ENCODE measurements at places on chromosomes 3 and 15.

- no peak for DNase-seq
Measured at GRCh38 chr15:63405159-63405558, 23.5 kb upstream of the CA12 start.

- no peak for DNase-seq
Measured at GRCh38 chr3:123984957-123985356, 7.0 kb downstream of the ROPN1 start.

DNA sequence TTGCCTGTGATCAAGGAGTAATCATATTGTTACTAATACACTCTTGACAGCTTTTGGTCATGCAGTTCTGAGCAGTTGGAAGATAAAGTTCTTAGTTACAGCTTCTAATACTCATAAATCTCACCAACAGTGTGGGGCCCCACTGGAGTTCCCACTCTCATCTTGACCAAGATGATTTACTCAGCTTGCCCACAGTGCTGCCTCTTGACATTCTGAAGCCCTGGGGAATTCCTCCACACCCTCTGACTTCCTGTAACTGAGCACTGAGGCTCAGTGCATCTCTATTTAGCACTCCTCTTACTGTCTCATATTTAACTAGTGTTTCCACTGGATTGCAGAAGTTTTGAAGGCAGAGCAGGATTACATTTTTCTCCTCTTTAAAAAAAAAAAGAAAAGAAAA, 1.9 kb upstream of the ARL6IP5 start:
- DNase-seq: peak; percentile 75

- no peak for DNase-seq
Measured at GRCh38 chr3:42174679-42175385, 83.7 kb downstream of the TRAK1 start.

GRCh38 chr3:106827515-106828213, 549.6 kb upstream of the CCDC54 start:
- DNase-seq: no peak

- DNase-seq: no peak
Measured at GRCh38 chr3:132090921-132091320, 56.1 kb upstream of the CPNE4 start.

- no peak for DNase-seq
Measured at GRCh38 chr15:84685304-84685703, 27.3 kb upstream of the NMB start.

DNA sequence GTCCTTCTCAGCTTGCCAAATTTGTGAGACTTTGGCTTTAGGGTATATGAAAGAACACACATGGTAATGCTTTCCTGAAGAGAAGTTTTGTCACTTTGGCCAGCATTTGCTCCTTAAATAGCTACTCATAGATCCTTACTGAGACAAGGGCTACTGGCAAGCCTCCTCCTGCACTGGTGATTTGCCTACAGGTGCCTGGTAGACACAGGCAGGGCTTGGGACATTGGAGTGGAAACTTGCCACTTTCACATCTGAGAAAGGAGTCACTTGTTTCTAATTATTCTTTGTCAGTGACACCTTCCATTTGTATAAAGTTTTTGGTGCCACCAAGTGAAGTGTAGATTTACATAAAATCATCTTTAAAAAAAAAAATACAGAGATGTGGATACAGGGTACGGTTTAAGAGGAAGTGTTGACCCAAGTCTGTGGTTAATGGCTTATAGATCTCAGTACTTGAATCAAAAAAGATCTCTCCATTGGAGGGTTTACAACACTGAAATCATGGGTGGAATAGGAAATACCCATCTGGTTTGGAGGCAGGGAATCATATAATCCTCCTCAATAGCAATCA, 132.8 kb upstream of the GADL1 start:
- no peak for DNase-seq

DNA sequence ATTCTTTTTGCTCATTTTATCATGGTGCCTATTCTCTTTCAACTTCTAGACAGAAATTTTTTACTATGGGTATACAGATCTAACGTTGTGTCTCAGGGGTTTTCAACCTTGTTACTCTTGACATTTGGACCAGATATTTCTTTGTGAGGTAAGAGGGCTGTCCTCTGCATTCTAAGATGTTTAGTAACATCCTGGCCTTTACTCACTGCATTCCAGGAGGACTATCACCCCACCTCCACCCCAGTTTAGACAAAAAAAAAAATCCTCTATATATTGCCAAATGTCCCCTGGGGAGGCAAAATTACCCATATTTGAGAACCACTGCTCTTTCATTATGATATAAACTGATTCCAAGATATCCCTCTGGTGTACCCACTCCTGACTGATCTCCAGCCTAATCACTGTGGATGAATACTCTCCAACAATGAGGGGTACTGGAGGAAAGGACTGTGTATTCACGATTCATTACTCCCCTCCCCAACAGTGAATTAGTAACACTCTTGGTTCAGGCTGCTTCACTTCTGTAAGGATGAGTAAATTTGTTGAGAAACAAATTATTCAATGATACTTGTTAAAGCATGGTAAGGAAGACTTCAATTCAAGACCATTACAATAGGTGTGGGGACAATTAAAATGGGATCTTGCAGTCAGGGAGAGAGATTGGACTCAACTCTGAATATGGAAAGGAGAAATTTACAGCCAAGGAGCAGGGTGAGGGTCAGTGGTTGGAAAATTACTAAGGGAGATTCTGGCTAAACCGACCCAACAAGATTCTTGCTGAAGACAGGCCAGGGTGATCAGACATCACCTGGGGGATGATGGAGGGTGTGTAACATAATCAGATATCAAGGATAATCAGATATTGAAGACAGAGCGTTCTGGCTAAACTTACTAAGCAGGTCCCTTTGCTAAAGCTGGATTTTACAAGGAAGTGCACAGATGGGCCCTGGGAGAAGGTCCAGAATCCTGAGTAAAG, 123.8 kb upstream of the DAZL start:
- DNase-seq: no peak

DNA sequence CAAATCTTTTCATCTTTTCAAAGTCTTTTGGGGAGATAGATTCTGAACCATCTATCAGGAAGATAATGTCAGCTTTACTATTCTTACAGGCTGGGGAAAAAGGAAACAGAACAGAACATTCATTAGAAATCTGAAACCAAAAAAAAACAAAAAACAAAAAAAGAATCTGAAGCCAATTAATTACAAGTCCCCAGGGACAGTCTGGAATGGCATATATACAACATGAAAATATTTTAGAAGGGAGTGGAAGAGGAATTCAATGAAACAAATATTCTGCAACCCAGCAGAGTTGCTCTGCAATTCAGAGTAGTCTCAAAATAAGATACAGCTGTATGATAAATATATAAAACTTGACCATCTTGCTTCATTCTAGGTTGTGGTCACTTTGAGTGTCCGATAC, 41.7 kb upstream of the CAPN7 start:
- no peak for DNase-seq

DNA sequence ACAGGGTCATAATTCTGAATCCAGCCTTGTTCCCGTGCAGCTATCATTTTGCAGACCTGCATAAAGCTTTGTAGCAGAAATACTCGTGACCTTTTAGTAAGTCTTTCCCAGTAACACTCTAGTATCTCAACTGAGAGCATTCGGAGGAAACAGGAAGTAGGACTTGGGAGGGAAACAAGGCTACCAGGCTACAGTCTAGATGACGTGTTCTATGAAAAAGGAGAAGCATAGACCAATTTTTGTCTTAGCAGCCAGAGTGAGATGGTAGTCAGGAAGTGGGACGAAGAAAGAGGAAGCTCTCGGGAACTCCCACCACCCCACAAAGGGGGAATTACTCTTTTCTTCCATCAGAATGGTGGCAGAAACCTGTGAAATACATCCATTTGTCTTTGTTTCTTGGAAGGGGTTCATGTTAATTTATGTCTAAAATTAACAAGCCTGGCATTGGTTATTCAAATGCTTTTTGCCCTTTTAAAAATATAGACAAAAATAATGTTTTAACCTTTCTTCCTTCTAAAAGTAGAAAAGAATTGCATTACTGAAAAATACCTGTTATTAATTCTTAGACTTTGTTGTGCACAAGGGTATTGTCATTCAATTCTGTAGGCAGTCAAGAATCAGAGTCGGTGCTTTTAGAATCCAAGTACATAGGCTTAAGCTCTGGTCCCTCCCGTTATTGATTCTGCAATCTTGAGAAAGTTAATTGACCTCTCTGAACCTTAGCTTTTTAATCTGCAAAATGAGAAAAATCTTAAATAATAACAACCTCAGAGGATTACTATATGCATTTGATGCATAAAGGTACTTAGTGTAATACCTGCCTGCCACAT, 1.6 kb upstream of the SUCNR1 start:
- DNase-seq: no peak

- no peak for DNase-seq
Measured at GRCh38 chr15:85689729-85690128, 105.0 kb downstream of the KLHL25 start.

DNA sequence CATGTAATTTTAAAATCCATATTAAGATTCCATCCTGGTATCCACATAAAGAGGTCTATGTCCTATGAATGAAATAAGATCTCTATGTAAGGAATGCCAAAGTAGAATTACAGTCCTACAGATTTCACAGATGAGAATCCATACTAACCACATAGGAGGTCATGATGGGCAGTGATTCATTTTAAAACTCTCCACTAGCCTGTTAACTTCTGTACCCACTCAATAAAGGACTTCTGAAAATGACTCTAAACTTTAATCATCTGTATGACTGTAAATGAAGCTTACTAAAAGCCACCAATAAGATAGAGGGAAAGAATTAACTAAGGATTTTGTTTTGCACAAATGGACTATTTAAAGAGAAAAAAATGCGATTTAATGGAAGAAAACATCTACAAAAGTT, 28.7 kb downstream of the MORC1 start:
- DNase-seq: no peak

- DNase-seq: no peak
Measured at GRCh38 chr15:86620157-86620556, 540.5 kb downstream of the AGBL1 start.

- DNase-seq: peak; percentile 54
Measured at GRCh38 chr3:58471025-58471887, 20.6 kb upstream of the KCTD6 start.

GRCh38 chr3:112605285-112605684, 35.7 kb downstream of the CCDC80 start:
- DNase-seq: no peak

GRCh38 chr15:29124581-29125381, 144.8 kb downstream of the NSMCE3 start:
- no peak for DNase-seq

- DNase-seq: no peak
Measured at GRCh38 chr3:76474632-76475031, 565.3 kb upstream of the ROBO2 start.

DNA sequence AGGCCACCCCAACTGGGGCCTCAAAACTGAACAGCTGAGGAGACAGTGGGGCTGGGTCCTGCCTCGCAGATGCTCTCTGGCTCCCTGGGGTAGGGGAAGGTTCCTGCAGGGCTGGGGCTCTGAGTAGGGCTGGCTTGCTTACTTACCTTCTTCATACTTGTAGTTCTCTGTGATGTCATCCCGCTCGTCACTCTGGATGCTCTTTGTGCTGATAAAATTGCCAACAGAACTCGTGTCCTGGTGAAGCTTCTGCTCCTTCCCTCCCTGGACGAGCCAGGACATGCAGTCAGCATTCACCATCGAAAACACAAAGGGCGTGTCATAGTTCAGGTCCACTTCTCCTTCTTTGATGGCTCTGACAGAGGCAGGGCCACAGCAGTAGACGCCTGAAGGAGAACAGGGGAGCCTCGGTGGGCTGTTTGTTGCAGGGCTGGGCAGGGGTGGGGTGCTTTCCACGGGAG, 17.9 kb upstream of the EPB42 start:
- no peak for DNase-seq

DNA sequence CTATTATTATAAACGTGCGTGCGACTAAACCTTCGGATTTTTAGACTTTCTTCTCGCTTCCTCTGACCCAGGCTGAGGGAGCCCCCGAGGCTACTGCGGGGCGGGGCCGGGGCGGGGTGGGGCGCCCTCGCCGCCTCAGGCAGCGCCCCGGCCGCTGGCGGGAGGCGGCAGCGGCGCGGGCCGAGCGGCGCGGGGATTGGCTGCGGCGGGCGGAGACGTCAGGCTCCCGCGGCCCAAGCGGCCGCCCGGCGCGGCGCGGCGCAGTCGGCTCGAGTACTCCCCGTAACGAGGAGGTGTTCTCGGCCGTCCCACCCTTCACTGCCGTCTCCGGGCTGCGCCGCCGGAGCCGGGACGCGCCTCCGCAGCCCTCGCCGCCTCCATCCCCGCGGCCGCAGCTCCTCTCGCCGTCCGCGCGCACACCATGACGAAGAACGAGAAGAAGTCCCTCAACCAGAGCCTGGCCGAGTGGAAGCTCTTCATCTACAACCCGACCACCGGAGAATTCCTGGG, at the start of gene ATP1B3:
Gene ATP1B3, plus strand, starts transcription at position 263 of the 510 bp plus-strand sequence. Its CDS starts 159 bp downstream, at position 422.
- DNase-seq: peak; percentile 75

DNA sequence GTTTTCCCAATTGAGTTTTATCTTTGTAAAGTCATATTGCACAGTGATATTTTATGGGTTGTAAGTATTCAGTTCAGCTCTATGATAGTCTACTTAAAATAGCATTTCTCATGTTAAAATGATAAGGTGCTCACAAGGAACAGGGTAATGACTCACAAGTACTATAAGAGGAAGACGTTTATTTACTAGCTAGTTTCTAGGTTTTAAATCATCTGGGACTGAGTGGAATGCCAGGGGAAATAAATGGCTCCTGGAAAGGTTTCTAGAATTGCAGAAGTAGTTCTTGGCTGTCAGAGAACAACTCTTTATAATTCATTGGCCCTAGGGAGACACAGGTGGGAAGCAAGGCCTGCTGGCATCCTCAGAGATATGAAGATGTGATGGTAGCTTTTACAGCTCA, 112.8 kb downstream of the CHDH start:
- DNase-seq: no peak

DNA sequence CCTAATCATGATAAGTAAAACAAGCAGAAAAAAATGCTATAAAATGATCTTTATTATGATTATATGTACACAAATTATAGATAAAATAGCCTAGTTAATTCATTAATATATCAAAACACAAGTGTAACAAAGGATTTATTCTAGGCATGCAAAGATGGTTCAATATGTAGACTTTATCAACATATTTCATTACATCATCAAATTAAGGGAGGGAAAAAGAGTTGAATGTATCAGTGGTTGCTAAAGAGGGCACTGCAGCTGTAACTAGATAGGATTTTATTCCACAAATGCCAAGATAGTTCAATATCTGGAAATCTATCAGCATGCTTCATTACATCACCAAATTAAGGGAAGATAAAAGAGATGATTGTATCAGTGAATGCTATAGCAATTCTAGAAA, 248.3 kb downstream of the LPP start:
- no peak for DNase-seq

DNA sequence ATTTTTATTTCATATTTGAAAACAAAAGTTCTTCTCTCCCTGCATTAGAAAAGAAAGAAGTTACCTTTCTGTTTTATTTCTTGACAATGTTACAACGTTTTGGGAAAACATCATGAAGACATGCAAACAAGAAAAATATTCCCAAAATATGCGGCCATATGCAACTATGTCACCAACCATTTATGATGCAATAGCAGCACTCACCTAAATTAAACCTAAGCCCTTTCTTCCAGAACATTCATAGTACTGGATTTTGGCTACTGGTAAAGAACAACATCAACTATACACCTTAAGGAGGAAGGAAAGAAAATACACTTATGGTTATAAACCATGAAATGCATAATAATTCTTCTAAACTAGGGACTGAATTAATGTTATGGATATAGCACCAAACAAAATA, 164.5 kb downstream of the PEAK1 start:
- no peak for DNase-seq

- no peak for DNase-seq
Measured at GRCh38 chr3:170660139-170660538, 74.3 kb upstream of the SLC7A14 start.

GRCh38 chr3:36729204-36730056, 34.9 kb downstream of the DCLK3 start:
- no peak for DNase-seq
